Panc1 (cell line): ENCODE measurements at places on chromosomes 12 and 14.

- no peak for DNase-seq
Observed at GRCh38 chr12:97967831-97968230, 505.2 kb downstream of the RMST start.

GRCh38 chr12:77682488-77682887 lies 148.2 kb upstream of the NAV3 start:
- no peak for DNase-seq

- DNase-seq: no peak
Observed at GRCh38 chr12:116604951-116605641, 45.9 kb downstream of the MAP1LC3B2 start.

- no peak for DNase-seq
Observed at GRCh38 chr12:11749943-11750690, 100.6 kb downstream of the ETV6 start.

DNA sequence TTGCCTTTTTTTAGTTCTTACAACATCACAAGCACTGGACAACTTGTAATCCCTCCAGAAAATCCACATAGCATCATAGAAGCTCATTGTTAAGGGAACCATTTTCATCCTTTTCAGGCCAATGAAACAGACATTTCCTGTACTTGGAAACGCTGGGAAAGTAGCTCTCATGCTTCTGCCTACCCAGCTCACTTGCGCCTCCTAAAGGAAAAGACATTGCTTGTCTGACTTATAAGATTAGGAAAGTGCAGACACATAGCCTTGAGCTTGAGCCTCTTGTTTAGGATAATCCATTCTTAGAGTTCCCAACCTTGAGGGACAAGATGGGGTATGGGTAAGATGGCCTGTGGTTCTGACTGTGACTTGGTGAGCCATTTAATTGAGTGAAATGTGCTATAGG lies 589.5 kb downstream of the NOVA1 start:
- no peak for DNase-seq

- DNase-seq: no peak
Observed at GRCh38 chr14:74478996-74479635, 14.0 kb downstream of the NPC2 start.

GRCh38 chr12:119804011-119804641 lies 73.0 kb downstream of the CIT start:
- no peak for DNase-seq

GRCh38 chr14:30194741-30195148 lies 267.1 kb upstream of the PRKD1 start:
- DNase-seq: no peak

DNA sequence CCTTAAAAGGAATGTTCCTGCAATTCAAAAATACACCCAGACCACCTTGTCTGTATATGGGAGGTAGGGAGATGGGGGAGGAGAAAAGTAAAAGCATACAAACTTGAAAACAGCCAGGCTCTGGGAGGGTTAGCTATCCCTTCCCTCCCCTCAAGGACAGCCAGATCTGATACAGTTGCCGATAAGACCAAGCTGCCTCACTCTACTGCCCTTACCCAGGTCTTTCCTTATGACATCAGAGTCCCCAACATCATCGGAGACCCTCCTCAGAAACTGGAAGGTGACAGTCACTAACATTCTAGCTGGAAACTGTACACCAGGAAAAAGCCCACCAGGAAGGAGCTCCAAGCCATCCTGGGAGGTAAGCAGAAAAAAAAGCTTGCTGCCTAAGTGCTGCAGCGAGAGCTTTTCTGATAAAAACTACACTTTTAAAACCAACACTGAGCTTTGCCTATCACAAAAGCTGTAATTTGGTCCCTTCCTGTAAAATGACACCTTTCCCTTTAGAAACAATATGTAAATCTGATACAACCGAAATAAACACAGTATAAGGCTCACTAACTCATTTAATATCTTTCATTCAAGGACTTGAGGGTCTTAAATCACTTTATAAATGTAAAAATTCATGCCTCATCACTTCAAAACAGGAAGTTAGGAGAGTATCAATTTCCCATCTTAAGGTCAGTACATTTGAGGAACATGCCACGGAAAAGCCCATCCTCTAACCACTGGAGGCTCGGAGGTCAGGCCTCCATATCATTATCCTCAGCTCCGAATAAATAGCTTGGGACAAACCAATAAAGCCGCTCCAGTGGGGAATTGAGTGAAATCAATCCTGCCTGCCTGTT lies 20.4 kb upstream of the PLEKHH1 start:
- DNase-seq: no peak

DNA sequence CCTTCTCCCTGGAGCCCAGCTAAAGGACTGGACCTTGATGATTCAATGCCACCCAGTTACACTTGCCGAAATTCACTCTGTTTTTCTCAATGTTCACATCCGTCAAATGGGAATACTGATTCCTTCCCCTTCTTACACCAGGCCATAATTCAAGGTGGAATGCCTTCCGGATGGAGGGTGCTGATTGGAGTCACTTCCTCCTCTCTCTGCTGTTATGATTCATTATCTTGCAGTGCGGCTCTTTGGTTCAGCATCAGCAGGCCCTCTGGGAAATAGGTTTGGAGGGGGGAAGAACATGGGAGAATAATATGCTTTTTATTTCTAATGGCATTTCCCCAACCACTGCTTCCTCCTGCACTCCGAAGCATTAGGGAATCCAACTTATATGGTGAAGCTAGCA lies 390.6 kb upstream of the TBX3 start:
- DNase-seq: no peak

- DNase-seq: no peak
Observed at GRCh38 chr12:114779186-114779585, 95.2 kb upstream of the TBX3 start.

- DNase-seq: no peak
Observed at GRCh38 chr12:5038781-5039311, 4.8 kb upstream of the KCNA5 start.

- peak; percentile 13 for DNase-seq
Observed at GRCh38 chr14:77707355-77707723, 484 bp downstream of the ALKBH1 start.

DNA sequence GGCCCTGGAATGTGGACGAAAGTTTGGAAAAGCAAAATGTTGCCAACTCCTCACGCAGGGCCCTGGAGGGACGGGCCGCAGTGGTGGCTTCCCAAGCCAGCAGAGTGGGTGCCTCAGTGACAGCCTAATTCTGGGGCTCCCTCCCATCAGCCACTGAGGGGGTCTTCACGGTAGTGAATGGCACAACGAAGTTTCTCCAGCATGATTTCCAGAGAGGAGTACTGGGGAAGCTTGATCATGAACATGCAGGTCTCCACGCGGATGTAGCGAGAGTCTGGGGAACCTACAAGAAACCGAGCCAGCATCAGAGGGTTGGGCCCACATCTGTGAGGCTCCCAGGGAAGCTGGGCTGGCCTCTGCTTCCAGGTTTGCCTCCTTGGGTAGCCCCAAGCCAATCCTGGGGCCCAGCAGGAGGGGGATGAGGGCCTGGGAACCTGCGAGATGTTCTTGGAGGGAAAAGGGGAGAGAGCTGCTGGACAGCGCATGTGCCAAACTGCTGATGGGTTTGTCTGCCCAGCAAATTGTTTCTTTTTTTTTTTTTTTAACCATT lies 37.0 kb downstream of the TRAFD1 start:
- no peak for DNase-seq

GRCh38 chr14:72812292-72812851 lies 81.5 kb downstream of the DPF3 start:
- DNase-seq: no peak

- DNase-seq: no peak
Observed at GRCh38 chr12:50923361-50924130, 28.8 kb upstream of the HIGD1C start.

DNA sequence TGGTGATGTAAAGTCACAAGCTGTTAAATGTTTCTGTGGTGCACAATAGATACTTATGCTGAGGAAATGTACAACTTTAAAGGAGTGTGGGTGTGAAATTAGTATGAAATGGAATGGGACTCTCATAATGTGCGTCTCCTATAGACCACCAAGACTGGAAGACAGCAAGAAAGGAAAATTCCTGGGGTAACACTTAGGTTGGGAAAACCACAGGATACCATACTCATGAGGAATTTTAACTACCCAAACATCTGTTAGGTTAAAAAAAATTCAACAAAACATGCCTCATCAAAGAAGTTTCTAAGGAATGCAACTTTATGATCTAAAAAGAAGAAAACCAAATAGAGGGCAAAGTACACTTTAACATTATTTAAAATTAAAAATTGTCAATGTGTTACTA lies 113.7 kb upstream of the MYF6 start:
- DNase-seq: no peak

GRCh38 chr14:55902241-55902640 lies 216.0 kb upstream of the PELI2 start:
- DNase-seq: no peak

DNA sequence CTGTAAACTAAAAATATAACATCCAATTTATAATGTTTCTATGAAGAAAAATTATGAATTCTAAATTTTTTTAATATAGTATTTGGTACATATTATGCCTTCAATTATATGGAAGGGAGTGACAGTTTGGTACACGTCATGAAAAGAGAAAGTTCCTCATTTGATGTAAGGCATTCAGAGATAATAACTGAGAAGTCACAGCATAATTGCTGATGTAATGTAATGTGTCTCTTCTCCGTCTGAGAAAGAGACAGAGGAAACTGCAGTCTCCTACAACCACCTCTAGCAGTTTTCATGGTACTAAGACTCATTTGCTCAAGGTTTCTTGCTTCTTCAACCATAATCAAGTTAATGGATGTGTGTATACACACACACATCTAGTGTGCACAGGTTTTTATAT lies 2.3 kb upstream of the CD69 start:
- DNase-seq: no peak

- DNase-seq: no peak
Observed at GRCh38 chr12:25623816-25624215, 70.7 kb upstream of the LMNTD1 start.

DNA sequence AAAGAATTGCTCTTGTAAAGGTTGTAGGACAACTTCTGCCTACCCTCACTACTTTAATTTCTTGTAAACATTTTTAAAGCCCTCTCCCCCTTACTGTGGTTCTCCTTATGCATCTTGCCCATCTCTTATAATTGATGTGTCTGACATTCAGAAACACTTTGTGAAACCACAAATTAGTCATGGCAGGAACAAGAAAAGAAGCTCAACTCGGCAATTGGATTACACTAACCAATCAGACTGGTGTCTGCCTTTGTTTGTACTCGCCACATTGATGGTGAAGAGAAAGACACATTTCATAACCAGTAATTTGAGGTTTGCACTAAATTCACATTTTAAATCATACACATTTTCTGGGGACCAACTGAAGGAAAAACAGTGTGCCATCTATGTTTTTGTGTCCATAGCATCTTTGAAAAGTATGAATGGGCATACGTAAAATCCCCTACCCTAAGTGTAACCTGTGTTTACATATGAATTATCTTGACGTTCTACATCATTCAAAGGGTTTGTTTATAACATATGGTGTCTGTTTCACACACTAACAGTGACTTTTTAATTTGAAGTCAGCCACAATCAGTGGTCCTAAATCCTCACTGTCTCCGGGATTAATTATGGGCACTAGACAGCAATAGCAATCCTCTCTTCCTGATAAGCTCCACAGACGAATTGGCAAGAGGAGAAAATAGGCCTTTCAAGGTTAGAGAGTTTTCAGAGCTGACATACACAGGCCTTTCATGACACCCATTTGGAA lies 49.9 kb downstream of the OTX2 start:
- DNase-seq: no peak

DNA sequence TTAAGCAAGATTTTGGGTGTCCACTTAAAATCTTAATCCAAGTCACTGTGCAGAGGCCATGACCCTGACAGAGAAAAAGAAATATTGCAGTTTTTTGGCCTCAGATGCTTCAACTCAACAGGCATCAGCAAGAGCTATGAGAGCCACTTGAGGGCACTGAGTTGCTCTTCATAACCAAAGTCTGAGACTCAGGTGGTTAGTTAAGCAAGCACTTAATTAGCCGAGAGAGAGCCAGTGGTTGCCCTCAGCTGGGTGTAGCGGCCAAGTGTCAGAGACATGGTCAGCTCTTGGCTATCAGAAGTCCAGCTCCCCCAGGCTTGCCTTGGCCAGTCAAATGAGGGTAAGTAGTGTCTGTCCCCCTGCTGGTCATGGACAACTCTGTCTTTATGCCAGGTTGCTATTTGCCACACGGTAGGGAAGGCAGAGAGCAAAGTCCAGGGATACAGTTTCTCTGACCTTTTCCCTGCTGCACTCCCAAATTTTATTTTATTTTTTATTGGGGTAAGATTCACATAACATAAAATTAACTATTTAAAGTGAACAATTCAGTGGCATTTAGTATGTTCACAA lies 9.0 kb upstream of the KRT71 start:
- DNase-seq: no peak

DNA sequence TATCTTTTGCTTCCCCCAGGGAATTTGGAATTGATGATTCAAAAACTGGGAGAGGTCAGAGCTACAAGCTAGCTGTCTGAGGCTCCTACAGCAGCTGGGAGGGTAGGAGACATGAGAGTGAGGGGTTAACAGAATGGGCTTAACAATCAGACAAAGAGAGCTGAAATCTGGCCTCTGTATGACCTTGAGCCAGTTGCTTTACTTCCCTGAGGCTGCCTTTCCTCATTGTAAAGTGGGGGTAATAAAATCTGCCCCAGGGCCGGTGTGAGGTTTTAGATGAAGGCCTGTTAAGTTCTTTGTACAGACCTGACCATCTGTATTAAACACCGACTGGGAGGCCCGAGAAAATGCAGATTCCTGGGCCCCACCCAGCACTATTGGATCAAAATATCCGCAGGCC lies 164.3 kb upstream of the NOS1 start:
- DNase-seq: no peak

- no peak for DNase-seq
Observed at GRCh38 chr12:47237751-47238211, 158.0 kb upstream of the AMIGO2 start.

- DNase-seq: no peak
Observed at GRCh38 chr14:76767681-76768656, 6.7 kb downstream of the VASH1 start.

GRCh38 chr12:85089792-85090191 lies 53.6 kb downstream of the LRRIQ1 start:
- DNase-seq: no peak

- no peak for DNase-seq
Observed at GRCh38 chr12:116093915-116094314, 183.6 kb downstream of the MED13L start.

- DNase-seq: no peak
Observed at GRCh38 chr12:120546050-120546386, 11.9 kb downstream of the RNF10 start.

- DNase-seq: no peak
Observed at GRCh38 chr14:101000711-101001250, 97.3 kb upstream of the RTL1 start.

GRCh38 chr14:24848102-24848790 lies 201.7 kb downstream of the STXBP6 start:
- no peak for DNase-seq

- DNase-seq: no peak
Observed at GRCh38 chr14:75363570-75364227, 64.1 kb upstream of the JDP2 start.

- no peak for DNase-seq
Observed at GRCh38 chr12:63085120-63085519, 65.9 kb downstream of the AVPR1A start.

- no peak for DNase-seq
Observed at GRCh38 chr12:84464616-84465015, 448.0 kb downstream of the SLC6A15 start.

- DNase-seq: no peak
Observed at GRCh38 chr14:73712071-73712506, 2.1 kb downstream of the PNMA1 start.
